ENCODE measurements at places on chromosomes 1 and 21.
A peak's percentile ranks its signal among the peaks of the same experiment; 100 is the strongest.

DNA sequence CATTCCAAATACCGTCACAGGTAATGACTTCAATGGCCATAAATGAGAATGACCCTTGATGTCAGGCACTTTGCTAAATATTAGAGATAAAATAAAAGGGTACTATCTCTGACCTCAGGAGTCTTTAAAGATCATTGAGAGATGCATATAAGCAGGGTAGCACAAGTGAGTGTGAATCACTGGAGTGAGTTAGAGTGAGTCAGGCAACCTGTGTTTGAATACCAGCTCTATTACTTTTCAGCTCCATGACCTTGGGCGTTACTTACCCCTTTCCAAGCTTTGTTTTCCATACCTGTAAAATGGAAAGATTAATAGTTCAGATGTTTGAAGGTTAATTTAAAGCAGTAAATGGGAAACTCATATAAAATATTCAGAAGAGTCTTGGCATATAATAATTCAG is 1058.0 kb upstream of the ADGRL4 start:
- DNase-seq = no peak

GRCh38 chr21:15421947-15422346 is 307.8 kb upstream of the USP25 start:
- DNase-seq = no peak

DNA sequence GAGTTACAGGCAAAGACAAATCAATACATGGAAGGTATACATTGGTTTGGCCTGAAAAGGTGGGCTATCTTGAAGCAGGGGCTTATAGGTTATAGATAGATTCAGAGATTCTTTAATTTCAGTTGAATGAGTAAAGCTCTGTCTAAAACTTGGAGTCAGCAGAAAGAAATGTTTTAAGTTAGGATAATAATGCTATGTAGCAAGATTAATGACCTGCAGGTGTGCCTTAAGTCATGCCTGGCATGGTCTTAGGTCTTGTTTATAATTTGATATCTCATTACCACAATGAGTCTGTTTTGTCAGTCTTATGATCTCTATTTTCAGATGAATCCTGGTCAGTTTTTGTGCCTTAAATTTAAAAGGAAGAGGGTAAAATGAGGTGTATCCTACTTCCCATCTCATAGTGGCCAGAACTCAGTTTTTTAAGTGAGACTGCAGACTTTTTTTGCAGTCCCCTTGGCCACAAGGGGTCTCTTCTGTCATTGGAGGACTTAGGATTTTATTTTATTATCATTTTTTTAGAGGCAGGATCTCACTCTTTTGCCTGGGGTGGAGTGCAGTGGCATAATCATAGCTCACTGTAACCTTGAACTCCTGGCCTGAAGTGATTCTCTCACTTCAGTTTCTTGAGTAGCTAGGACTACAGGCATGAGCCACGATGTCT is 21.3 kb upstream of the PGBD2 start:
- no peak for DNase-seq

- DNase-seq = no peak
Measured at GRCh38 chr21:19999369-20000272, 998.6 kb upstream of the NCAM2 start.

GRCh38 chr1:16073490-16074119 is at the start of gene FAM131C:
TSS of gene FAM131C (minus strand) at chr1:16073651. CDS start at chr1:16073442, 209 bp downstream.
- DNase-seq = no peak

GRCh38 chr1:89429062-89429461 is 65.2 kb downstream of the GBP6 start:
- DNase-seq = no peak

DNA sequence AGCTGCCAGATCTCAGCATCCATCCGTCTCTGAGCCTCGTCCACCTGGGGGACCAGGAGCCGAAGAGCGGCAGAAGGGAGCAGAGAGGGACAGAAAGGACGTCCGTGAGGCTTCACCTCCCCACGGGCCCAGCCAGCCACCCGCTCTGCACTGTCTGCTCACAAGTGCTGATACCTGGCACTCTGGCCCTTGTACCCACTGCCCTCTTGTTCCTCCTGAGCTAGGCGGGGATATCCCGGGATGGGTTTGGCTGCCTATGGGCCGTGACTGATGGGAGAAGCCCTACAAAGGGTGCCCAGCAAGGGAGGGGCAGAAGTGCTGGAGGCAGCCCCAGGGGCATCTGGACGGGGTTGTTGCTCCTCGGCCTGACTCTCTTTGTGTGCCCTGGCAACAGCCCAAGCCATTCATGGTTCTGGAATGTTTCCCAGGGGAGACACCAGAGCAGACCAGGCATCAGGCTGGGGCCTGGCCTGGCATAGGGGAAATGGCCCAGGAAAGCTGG is 57.6 kb downstream of the LDLRAD2 start:
- peak; percentile 73 for DNase-seq

DNA sequence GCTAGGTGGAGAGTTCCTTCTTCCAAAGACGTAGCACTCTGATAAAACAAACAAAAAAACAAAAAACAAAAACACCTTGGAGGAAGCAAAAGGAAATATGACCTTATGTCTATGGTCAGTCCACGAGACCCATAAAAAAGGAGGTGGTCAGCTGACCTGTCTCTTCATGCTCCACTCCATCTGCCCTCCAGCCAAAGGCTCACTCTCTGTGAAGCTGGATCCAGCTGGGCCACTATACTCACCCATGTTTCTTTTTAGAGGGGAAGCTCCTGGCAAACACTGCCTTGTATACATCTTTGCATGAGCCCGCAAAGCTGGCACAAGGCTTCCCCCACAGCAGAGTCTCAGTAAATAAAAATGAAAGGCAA is 126.1 kb upstream of the CACHD1 start:
- no peak for DNase-seq

DNA sequence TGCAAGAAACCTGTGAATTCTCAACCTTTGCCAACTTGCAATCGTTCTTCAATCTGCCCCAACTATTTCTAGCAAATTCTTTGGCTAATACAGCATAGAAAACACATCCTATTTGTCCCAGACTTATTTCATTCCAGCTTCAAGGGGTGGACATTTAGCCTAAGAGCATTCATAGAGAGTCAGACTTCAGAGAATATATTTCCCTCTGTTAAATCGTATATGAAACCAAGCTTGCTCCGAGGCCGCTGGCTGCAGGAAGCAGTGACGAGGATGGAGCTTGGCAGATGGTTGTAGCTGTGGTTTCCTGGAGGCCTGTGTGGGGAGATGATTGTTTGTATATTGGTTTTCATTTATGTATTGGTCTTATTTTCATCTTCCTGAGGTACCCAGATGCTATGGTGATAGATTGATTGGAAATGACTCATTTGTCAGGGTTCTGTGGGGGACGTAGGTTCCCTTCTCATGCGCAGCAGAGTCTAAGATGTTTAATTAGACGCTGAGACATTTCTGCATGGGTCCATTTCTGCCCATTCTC is 26.1 kb downstream of the MAN1C1 start:
- no peak for DNase-seq

DNA sequence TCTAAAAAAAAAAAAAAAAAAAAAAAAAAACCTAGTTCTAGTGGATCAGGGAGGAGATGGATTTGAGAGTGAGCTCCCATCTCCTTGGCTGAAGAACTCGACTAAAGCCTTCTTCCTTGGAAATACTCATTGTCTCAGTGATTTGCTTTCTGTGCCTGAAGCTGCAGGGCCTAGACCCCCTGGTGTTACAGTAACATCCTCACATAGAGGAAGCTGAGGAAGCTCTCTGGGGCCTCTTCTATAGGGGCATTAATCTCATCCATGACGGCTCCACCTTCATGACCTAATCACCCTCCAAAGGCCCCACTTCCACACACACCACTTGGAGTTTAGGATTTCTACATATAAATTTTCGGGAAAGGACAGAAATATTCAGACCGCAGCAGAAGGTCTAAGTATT is 95.9 kb upstream of the ETS2 start:
- DNase-seq = no peak

DNA sequence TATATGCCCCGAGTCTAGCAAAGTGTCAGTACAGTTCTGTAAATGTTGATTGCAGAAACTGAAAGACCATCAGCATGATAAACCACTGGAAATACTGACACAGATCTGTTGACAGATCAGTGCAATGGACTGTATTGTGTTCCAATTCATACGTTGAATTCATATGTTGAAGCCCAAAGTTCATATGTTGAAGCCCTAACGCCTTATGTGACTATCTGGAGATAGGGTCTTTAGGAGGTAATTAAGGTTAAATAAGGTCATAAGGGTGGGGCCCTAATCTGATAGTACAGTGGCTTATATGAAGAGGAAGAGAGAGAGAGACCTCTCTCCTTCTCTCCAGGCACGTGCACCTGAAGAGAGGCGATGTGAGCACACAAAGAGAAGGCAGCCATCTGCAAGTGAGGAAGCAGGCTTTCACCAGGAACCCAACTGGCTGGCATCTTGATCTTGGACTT is 144.7 kb downstream of the MRPL39 start:
- no peak for DNase-seq

Measured in HS-5 (cell line).